ENCODE measurements at places on chromosomes 16 and 17.

DNA sequence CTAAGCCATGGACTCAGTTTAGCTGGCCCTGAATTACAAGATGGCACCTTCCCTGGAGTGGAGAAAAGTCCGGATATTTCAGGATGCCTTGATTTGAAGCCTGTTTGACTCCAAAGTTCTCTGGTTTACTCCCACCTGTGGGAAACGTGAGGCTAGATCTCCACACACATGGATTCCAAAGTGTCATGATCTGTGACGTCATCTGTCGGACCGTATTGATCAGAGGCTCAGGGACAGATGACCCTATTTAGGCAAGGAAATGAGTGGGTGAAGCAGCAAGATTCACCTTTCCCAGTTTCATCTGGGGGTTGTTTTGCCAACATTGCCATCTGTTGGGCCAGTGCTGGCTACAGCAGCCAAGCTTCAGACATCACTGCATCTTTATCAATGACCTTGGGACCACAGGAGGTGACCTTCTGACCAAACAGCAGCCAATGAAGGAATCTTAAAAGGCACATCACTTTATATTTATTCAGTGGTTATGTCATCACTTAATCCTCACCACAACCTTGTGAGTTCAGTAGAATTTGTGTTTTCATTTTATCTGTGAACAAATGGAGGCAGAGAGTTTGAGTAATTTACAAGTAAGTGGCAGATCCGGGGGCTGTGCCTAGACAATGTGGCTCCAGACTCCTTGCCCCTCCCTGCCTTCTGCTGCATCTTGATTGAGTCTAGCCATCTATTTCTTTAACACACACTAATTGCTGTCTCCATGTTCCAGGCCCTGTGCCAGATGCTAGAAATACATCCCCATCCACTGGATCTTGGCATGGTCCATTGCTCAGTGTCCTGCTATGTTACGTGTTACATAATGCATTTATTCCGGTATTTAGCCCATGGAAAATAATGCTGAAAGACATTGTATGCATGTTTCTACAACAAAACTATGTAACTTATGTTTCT, 1.5 kb upstream of the CDH13 start:
- no peak for DNase-seq

DNA sequence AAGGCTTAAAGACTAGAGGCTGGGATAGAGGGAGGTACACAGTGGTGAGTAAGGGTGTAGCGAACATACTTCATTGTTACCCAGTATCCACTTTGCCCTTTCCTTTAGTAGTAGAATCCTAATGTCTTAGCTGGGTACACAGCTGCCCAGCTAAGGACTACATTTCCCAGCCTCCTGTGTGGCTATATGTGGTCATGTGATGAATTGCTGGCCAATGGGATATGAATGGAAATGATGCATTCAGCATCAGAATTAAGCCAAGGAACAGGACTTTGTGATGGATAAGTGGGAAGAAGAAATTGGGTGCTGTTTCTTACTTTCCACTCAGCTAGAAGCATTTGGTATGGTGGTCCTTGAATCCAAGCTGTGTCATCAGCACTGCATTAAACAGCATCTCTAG, 55.9 kb downstream of the FOXL1 start:
- no peak for DNase-seq

- DNase-seq = no peak
These were observed 9.6 kb downstream of the CFDP1 start for GRCh38 chr16:75423723-75424104.

GRCh38 chr16:19879241-19879792, 5.3 kb downstream of the GPRC5B start:
- DNase-seq = no peak

- DNase-seq = peak; percentile 48
These were observed 474.4 kb downstream of the SLC39A11 start for GRCh38 chr17:72618001-72618509.

DNA sequence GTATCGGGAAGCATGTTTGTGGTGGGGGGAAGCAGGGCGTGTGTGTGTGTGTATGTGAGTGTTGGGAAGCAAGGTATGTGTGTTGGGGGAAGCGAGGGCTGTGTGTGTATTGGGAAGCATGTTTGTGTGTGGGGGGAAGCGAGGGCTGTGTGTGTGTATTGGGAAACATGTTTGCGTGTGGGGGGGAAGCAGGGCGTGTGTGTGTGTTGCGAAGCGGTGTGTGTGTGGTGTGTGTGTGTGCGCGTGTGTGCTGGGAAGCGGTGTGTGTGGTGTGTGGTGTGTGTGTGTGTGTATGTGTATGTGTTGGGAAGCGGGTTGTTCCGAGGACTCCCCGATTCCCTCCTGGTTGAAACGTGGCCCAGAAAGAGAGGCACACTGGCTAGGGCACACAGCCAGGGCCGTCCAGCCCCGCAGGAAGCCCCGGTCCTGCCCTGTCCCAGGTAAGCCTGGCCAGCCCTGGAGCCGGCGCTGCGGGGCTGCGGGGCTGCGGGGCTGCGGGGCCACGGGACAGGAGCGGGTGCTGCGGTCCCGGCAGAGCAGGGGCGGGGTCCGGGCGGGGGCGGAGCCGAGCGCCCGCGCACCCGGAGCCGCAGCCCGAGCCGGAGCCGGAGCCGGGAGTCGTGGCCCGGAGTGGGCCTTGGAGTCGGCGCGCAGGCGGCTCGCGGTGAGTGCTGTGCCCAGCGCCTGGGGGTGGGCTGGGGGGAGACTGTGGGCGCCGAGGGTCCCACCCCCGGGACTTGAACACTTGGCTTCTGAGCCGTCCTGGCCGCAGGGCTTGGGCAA, at the start of gene NOD2:
Gene NOD2 (plus strand): TSS at position 608 of the 783 bp plus-strand sequence. CDS start 5,890 bp downstream, outside the sequence.
- DNase-seq = no peak

Measured in activated effector memory CD4-positive, alpha-beta T cell treated with Interleukin-2 at 50 U/mL for 16 hours (primary cell).